ENCODE measurements at places on chromosomes 4 and X. TPM values are rescaled to one million over a fixed set of nuclear protein-coding genes. Genes with fewer than 3 reads are reported as not detected.

Gene MAGEA11
- 0.42 TPM for total RNA-seq

Gene LRAT
- not detected for total RNA-seq

Gene HPGD
- 2.6 TPM for total RNA-seq

Gene GBA3
- not detected for total RNA-seq

Gene ADRA2C
- not detected for total RNA-seq

Gene NEK1
- 4.0 TPM for total RNA-seq

Gene DMRTC1B
- not detected for total RNA-seq

Gene LUZP4
- not detected for total RNA-seq

Gene NDUFB11
- 194 TPM for total RNA-seq

- peak; percentile 22 for DNase-seq
These were observed 16.4 kb downstream of the SCARB2 start for GRCh38 chr4:76197031-76197743.

- DNase-seq: no peak
These were observed 17.4 kb downstream of the VEGFC start for GRCh38 chr4:176775338-176775737.

DNA sequence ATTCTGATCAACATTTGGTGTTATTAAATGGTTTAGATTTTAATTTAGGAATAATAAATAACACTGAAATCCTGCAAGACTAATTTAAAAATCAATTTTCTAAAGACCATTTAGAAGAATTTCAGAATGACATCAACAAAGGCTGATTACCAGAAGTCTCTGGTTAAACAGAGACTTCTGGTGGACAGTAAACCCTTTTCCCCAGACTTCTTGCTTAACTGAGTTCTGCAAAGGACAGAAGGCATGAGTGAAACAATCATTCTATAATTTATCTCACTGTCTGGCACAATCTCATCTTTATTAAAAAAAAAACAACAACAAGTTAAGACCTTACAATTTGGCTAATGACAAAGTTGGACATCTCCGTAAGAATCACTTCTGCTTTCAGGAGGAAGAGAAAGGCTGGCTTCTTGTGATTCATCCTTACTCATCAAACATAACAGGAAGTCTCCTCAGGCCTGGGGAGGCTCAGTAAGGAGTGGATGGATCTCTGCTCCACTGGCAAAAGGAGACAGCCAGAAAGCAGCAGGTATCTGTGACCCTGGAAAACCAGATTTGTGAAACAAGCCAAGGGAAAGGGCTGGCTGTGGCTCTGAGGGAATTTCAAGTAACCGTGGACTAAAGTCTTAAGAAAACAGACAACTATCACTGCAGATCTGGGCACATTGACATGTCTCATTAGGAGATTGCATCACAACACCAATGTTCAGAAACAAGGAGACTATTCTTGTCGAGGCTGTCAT, 908 bp upstream of the TLR6 start:
- peak; percentile 93 for DNase-seq

DNA sequence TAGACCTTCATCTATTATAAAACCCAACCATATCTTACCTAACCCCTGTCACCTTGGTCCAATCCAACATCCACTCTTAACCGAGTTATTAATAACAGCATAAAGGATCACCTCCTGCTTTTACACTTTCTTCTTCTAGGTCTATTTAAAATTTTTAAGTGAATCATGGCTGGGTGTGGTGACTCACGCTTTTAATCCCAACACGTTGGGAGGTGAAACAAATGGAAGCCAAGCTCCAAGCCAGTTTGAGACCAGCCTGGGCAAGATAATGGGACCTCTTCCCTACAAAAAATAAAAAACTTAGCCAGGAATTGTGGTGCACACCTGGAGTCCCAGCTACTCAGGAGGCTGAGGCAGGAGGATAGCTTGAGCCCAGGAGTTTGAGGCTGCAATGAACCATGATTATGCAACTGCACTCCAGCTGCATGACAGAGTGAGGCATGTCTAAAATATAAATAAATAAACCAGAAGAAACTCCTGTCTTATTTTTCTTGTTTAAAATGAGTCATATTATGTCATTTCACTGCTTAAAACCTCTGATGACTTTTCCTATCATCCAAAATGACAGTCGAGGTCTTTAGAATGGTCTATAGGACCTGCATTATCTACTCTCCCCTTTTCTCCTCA, 188.4 kb downstream of the GASK1B start:
- peak; percentile 42 for DNase-seq

GRCh38 chr4:17717301-17717700, 64.1 kb downstream of the FAM184B start:
- DNase-seq: no peak

DNA sequence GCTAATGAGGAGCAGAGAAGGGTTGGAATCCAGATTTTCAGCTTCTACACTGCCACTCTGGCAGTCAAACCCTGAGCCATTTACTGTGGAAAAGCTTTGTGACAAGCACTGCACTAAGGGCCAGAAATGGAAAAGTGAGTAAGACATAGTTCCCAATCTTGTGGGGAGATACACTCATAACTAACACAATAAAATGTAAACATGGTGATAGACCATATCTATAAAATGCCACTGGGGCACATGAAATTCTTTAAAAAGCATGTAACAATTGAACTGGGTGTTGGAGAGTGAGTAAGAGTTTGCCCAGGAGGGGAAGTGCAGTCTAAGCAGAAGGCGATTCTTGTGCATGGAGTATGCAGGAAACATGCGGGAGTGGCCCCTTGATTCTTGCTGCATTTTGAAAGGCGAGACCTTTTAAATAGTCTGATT, 32.0 kb upstream of the ANXA5 start:
- DNase-seq: peak; percentile 84

- peak; percentile 9 for DNase-seq
These were observed 186.3 kb downstream of the MOSPD2 start for GRCh38 chrX:15059474-15059873.

DNA sequence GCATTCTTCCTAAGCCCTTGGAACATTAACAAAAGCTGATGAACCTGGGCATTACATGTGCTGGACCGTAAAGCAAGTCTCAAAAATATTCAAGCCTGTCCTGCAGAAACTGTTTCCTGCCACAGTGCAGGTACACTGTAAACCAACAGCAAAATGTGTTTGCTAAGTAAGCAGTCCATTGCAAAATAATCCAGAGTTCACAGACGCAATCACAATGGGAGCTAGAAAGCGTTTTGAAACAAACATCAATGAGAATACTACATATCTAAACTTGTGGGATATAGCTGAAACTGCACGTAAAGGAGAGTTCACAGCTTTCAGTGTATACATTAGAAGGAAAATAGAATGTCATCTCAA, 61.6 kb downstream of the RGS12 start:
- no peak for DNase-seq

DNA sequence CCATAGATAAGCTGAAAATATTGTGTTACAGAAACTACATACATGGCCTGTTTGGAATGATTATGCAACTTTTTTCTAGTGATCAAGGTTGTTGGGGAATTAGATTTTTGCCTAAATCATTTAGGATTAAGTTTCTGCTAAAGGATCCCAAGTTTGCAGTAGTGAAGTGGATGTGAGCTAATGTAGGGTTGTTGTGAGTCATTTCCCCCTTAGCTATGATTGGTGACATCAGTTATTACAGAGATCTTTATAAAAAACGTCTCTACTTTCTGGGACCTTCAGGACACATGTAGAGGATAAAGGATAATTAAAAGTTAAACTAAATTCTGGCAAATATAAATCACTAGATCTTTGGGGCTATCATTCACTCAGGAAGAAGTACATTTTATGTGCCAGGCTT, 133.3 kb downstream of the GATB start:
- peak; percentile 50 for DNase-seq

- DNase-seq: peak; percentile 74
These were observed 69.4 kb downstream of the KCNIP4 start for GRCh38 chr4:21879187-21879586.

GRCh38 chr4:123943976-123944375, 547.4 kb downstream of the SPRY1 start:
- DNase-seq: no peak

DNA sequence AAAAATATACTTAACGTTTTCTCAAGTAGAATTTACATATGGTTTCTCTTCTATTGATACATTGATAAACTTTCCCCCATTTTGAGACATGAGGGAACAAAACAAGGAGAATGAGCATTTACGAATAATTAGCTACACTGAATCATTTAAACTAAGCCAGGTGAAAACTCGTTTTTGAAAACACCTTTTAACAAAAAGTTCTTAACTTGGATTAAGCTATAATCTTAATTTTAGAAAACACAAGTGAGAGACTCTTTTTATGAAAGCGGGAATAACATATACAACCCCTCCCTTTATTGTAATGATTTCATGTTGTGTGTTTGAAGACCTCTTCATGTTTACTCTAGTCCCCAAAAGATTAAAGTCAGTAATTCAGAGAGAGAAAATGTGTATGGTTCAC, 20.1 kb downstream of the PDLIM3 start:
- no peak for DNase-seq

GRCh38 chr4:21002976-21003375, 302.7 kb downstream of the PACRGL start:
- DNase-seq: peak; percentile 20

DNA sequence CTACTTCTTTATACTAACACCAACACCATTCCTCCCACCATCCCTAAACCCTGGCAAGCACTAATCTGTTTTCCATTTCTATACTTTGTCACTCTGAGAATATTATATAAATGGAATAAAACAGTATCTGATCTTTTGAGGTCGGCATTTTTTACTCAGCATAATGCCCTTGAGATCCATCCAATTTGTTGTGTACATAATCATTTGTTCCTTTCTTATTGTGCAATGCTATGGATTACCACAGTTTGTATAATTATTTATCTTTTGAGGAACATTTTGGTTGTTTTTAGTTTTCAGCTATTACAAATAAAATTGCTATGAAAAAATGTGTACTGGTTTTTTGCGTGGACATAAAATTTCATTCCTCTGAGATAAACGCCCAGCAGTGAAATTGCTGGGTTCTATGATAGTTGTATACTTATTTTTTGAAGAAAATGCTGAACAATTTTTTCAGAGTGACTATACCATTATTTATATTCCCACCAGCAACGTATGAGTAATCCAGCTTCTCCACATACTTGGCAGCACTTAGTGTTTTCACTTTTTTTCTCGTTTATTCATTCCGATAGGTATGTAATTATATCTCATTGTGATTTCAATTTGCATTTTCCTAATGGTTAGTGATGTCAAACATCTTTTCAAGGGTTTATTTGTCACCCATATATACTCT, 154.3 kb upstream of the DCAF8L1 start:
- DNase-seq: no peak

GRCh38 chr4:84470204-84470785, 28.8 kb downstream of the NKX6-1 start:
- DNase-seq: peak; percentile 12

GRCh38 chrX:125150231-125150630, 169.4 kb upstream of the TEX13C start:
- peak; percentile 24 for DNase-seq

GRCh38 chr4:81389720-81390119, 82.0 kb downstream of the RASGEF1B start:
- no peak for DNase-seq

- no peak for DNase-seq
These were observed 25.2 kb upstream of the PTTG2 start for GRCh38 chr4:37935026-37935425.

GRCh38 chr4:140071806-140072205, 82.2 kb downstream of the MAML3 start:
- peak; percentile 60 for DNase-seq

All from M059J (cell line).